ENCODE measurements at places on chromosomes 5 and 9. TPM values are rescaled to one million over a fixed set of nuclear protein-coding genes. Genes with fewer than 3 reads are reported as not detected.

The DIPK1B gene
- total RNA-seq = 93.8 TPM

The SLC6A3 gene
- not detected for total RNA-seq

The SV2C gene
- total RNA-seq = under 0.01 TPM

The IFNA21 gene
- not detected for total RNA-seq

The PPP3R2 gene
- total RNA-seq = not detected

The HMCN2 gene
- total RNA-seq = under 0.01 TPM

The ZDHHC11B gene
- not detected for total RNA-seq

- DNase-seq = no peak
These were observed 9.7 kb upstream of the TRPM3 start for GRCh38 chr9:71131145-71131544.

DNA sequence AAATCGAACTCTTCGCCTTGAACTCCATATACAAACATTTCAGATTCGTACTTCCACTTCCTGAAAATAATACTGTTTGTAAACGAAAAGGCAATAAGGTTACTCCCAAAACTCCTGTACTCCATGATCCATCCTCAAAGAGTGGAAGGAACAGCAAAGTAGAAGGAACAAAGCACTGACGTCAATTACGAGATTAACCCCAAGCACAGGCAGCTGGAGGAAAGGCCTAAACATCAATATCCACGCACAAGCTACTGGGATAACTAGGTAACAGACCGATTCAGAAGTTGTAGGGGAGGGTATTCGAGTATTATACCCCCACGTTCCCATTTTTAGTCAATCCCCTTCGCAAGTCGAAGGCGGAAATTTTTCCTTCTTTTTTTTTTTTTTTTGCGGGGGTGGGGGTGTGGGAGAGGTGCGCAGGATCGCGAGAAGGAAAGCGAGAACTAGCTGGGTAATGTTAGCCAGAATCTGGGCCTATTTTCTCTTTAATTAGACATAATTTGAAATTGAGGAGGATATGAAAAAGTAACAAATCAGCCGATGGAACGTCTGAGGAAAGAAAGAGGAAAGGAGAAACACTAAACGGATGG is 909 bp downstream of the AFF4 start:
- DNase-seq = peak; percentile 43

DNA sequence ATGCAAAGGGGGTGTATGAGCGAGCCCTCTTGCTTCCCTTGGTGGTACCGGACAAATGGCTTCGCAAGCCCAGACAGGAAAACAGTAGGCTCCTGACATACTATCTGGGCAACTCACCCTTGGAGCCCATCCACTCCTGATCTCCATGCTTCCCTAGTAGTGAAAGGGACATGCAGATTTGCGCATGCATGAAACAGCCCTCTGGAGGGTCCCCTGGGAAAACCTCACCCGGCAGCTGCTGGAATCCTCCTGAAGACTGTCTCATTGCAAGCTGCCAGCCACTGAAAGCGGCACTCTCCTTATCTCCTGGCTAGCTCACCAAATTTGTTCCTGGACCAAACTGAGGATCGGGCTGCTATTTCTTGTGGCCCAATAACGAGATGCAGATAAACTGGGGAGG is 10.2 kb downstream of the ZNF169 start:
- DNase-seq = no peak

DNA sequence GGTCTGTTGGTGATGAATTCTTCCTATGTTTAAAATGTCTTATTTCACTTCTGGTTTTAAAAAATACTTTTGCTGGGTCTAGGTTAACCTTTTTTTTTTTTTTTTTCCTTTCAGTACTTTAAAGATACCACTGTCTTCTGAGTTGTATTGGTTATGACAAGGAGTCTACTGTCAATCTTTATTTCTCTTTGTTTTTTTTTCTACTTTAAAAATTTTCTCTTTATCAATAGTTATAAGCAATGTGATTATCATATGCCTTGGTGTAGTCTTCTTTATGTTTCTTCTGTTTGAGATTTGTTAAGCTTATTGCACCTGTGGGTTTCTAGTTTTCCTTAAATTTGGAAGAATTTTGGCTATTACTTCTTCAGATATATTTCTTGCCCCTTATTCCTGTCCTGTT is 125.6 kb upstream of the SPRY4 start:
- DNase-seq = no peak

- DNase-seq = no peak
These were observed 64.0 kb downstream of the CARTPT start for GRCh38 chr5:71782771-71783770.

- no peak for DNase-seq
These were observed 126.8 kb downstream of the SLC1A3 start for GRCh38 chr5:36733183-36733582.

- DNase-seq = no peak
These were observed 27.7 kb downstream of the AUH start for GRCh38 chr9:91334053-91334452.

DNA sequence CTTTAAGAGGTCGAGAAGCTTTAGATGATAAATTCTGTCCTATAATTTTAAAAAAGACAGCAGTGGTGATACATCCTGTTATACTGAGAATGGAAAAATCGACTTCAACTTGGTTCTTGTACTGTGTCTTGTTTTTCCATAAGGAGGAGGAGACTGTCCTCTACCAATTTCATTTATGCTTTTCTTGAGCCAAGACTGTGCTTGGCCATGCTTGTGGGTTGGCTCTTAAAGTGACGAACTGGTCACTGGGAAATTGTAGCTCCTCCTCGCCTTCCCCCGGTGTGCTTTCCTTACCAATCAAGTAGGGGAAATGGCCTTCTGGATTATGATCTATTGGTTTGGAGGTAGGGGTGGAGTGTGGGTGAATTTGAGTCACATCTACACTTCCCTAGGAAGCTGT is 67.1 kb upstream of the HSPB3 start:
- DNase-seq = no peak

GRCh38 chr5:79992891-79993657 is 2.0 kb upstream of the MTX3 start:
- DNase-seq = no peak

DNA sequence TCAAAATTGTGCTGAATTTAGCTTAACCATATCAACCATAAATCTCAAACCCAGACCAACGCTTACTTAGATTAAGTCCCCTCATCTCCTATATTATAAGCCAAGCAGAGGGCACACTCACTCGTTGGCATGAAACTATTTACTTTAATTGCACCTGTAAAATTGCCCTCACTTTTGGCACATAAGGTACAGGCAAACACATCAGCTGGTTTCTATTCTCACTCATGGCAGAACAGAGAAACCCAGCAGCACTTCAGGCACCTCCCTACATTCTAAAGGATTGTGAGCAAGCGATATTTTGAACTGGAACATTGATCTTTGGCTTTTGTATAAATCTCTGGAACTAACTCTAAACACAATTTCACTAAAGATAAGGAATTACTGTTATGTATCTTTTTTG is 845.6 kb upstream of the CDH6 start:
- DNase-seq = no peak

DNA sequence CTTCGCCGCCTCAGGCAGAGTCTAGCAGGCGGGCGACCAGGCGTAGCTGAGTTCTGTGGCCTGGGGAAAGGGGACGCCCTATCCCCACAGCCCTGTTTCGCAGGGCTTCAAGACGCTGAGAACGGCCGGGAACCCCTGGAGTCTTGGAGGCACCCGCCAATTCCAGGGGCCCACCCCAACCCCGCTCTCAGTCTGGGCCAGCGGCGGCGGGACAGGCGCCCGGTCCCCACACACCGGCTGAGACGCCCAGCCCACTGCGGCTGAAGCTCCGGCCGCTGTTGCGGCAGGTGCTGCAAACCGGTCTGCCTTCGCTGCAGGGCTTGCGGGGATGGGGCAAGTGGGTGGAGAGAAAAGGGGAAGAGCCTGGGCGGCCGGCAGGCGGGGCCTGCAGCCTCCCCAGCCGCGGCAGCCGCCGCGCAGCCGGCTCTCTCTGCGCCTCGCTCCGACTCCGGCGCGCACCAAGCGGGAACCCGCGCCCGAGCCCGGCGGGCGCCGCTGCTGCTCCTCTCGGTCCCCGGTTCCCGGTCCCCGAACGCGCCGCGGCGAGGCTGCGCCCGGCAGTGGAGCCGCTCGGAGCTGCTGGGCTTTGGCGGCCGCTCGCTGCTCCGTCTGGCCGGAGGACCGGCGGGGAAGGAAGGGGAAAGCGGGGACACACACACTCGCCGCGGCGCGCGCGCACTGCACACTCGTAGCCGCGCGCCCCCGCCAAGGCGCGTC is at the start of gene PIP5K1B:
Gene PIP5K1B (plus strand): TSS at position 427 of the 717 bp plus-strand sequence. CDS start 117,375 bp downstream, outside the sequence.
- DNase-seq = peak; percentile 67

DNA sequence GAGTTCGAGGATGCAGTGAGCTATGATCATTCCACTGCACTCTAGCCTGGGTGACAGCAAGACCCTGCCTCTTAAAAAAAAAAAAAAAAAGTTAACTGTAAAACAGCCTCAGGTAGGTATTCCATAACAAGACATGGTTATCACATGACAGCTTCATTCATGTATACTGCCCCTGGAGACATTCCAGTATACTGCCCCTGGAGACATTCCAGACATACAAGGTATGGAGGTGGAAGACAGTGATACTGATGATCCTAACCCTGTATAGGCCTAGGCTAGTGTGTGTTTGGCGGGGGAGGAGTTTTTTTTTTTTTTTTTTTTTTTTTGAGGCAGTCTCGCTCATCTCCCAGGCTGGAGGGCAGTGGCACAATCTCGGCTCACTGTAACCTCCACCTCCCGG is 105.5 kb downstream of the RICTOR start:
- DNase-seq = no peak

- DNase-seq = no peak
These were observed 222.7 kb upstream of the PUM3 start for GRCh38 chr9:3066591-3066990.

- DNase-seq = no peak
These were observed 120.5 kb downstream of the FEM1C start for GRCh38 chr5:115424030-115424429.

DNA sequence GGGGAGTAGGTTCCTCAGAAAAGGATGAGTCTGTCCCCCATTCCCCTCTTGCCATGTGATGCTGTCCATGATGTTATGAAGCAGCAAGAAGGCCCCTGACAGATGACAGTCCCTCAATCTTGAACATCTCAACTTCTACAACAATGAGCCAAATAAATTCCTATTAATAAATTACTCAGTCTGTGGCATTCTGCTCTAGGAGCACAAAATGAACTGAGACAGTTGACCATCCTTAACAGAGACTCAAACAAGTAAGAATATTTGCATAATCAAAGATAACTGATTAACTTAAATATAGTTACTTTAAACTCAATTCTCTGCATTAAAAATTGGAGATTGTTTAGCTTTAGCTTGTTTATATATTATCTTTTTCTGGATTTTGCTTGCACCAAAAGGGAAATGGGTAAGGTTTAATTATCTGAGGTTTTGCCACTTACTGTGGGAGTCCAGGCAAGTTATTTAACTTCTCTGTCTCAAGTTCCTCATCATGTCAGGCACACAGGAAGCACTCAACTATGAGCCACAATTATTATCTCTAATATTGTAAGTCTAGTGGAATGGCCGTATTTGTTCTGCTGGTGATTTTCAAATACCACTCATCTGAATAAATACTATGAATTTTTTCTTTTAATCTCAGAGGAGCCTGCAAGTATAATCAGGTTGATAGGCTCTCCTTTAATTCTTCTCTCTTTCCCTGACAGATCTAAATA is 162.9 kb downstream of the TSSK1B start:
- no peak for DNase-seq
